Thymus (tissue), 14 donors: ENCODE measurements at places on chromosomes 11 and 22. TPM values are rescaled to one million over a fixed set of nuclear protein-coding genes. Genes with fewer than 3 reads are reported as not detected.

MMP8 gene
- total RNA-seq, result 2.0 TPM

DNA sequence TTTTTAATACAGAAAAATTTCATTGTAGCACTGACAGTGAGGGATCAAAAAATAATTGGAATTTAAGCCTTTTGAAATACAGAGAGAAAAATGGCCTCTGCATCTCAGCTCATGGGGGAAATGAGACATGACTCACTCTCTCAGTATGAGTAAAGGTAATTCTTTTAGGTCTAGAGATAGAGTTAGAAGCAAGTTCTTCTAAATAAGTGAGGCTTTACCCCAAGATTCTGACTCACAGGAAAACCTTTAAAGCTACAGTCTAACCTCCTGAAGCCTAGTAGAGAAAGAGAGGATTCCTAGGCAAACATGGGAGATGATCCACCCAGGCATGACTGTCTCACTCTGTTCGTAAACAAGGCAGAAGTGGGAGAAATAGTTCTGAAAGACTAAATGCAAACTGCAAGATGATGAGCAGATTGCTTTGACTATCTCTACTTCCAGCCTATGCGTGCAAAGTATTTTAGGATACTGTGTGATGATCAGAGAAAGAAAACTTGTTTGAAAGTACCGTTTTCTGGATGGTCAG is 1003.3 kb upstream of the CCDC90B start:
- DNase-seq, result no peak

GRCh38 chr22:39459681-39460080 is 2.9 kb downstream of the MGAT3 start:
- DNase-seq, result no peak

GRCh38 chr11:116057000-116057399 is 552.8 kb upstream of the CADM1 start:
- DNase-seq, result no peak

CRYBB2 gene
- not detected for total RNA-seq

GRCh38 chr11:103497268-103497667 is 388.0 kb downstream of the DYNC2H1 start:
- DNase-seq, result no peak

GRCh38 chr22:45284705-45285262 is at the start of gene UPK3A:
Gene UPK3A, plus strand, starts transcription at chr22:45284949. Its CDS starts 65 bp downstream, at chr22:45285014.
- no peak for DNase-seq

DNA sequence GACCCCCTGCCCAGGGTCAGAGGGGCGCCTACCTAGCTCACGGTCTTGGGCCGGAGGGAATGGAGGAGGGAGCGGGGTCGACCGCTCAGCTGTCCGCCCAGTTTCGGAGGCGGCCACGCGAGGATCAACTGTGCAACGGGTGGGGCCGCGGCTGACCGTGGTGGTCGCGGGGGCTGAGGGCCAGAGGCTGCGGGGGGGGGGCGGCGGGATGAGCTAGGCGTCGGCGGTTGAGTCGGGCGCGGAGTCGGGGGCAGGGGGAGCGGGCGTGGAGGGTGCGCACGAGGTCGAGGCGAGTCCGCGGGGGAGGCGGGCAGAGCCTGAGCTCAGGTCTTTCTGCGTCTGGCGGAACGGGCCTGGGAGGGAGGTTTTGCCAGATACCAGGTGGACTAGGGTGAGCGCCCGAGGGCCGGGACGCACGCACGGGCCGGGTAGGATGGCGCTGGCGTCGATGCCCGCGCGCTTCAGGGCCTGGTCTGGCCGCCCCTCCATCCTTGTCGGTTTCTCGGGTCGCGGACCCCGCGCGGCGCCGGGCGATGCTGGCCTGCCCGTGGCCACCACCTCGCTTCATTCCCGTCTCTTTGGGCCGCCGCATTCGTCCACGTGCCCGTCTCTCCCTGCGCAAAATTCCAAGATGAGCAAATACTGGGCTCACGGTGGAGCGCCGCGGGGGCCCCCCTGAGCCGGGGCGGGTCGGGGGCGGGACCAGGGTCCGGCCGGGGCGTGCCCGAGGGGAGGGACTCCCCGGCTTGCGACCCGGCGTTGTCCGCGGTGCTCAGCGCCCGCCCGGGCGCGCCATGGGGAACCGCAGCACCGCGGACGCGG is at the start of gene DRD4:
TSS of gene DRD4 (plus strand) at position 759 of the 822 bp plus-strand sequence. CDS start at position 795, 36 bp downstream.
- DNase-seq, result no peak

- DNase-seq, result no peak
Observed at GRCh38 chr22:36822581-36822980, 5.7 kb upstream of the PVALB start.

- DNase-seq, result no peak
Observed at GRCh38 chr11:103581760-103582159, 454.7 kb upstream of the DDI1 start.

- DNase-seq, result no peak
Observed at GRCh38 chr11:102683277-102683676, 22.3 kb downstream of the MMP27 start.

PDHX gene
- 21.3 TPM for total RNA-seq

DNA sequence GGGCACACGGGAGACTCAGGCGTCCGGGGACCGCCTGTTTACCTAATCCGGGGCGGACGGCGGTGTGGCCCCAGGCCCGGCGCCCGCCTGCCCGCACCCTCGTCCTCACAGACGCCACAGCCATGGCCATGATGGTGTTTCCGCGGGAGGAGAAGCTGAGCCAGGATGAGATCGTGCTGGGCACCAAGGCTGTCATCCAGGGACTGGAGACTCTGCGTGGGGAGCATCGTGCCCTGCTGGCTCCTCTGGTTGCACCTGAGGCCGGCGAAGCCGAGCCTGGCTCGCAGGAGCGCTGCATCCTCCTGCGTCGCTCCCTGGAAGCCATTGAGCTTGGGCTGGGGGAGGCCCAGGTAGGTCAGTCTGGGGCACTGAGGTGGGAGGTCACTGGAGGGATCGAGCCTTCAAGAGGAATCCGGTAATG is 10.0 kb upstream of the RAB1B start:
- no peak for DNase-seq

- no peak for DNase-seq
Observed at GRCh38 chr11:66012371-66012945, 650 bp downstream of the CST6 start.

GRCh38 chr11:46326813-46327416 is 20.3 kb upstream of the DGKZ start:
- no peak for DNase-seq

OR52A1 gene
- total RNA-seq, result not detected

DNA sequence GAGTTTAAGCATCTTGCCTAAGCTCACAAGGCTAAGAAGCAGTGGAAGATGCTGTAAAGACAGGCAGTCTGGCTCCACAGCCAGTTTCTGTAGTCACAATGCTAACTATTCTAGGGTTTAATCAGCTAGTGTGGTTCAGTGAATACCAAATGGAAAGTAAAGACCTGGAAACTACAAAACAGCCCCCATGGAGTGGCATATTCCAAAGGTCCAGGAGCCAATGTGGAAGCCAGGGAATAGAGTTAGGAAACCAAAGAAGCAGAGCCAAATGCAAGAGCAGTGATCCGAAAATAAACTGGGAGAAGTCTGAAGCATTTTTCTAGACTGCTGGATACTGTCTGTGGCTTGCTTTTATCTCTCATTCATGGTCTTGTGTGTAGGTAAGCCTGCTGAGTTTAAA is 731.2 kb upstream of the ANO5 start:
- DNase-seq, result no peak

- DNase-seq, result no peak
Observed at GRCh38 chr22:43571181-43571580, 159.4 kb downstream of the MPPED1 start.

- no peak for DNase-seq
Observed at GRCh38 chr11:119572481-119573424, 149.8 kb upstream of the THY1 start.

DNA sequence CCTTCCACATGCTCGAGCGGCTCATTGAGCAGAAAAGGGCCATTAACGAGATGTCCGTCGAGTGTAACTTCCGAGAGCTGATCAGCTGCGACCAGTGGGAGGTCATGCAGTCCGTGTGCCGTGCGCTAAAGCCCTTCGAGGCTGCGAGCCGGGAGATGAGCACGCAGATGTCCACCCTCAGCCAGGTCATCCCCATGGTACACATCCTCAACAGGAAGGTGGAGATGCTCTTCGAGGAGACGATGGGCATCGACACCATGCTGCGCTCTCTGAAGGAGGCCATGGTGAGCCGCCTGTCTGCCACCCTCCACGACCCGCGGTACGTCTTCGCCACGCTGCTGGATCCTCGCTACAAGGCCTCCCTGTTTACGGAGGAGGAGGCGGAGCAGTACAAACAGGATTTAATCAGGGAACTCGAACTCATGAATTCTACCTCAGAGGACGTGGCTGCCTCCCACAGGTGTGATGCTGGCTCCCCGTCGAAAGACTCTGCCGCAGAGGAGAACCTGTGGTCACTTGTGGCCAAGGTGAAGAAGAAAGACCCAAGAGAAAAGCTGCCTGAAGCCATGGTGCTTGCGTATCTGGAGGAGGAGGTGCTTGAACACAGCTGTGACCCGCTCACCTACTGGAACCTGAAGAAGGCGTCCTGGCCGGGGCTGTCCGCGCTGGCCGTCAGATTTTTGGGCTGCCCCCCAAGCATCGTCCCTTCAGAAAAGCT is 31.7 kb downstream of the ALG12 start:
- no peak for DNase-seq

GRCh38 chr22:37529652-37530345 is 10.6 kb upstream of the CARD10 start:
- no peak for DNase-seq

WNT11 gene
- total RNA-seq, result 1.5 TPM

MOGAT2 gene
- 0.14 TPM for total RNA-seq

SCGB1C1 gene
- not detected for total RNA-seq

- DNase-seq, result no peak
Observed at GRCh38 chr11:117205211-117205818, 6.1 kb downstream of the TAGLN start.
